Thoracic aorta (tissue), 2 donors: ENCODE measurements at places on chromosomes 13 and 19. TPM values are rescaled to one million over a fixed set of nuclear protein-coding genes. Genes with fewer than 3 reads are reported as not detected.
A peak's percentile ranks its signal among the peaks of the same experiment; 100 is the strongest.

FFAR2 gene
- not detected for total RNA-seq

LYPD5 gene
- 5.9 TPM for total RNA-seq

ADPRHL1 gene
- 11.8 TPM for total RNA-seq

ZNF439 gene
- total RNA-seq = 28.2 TPM

DNA sequence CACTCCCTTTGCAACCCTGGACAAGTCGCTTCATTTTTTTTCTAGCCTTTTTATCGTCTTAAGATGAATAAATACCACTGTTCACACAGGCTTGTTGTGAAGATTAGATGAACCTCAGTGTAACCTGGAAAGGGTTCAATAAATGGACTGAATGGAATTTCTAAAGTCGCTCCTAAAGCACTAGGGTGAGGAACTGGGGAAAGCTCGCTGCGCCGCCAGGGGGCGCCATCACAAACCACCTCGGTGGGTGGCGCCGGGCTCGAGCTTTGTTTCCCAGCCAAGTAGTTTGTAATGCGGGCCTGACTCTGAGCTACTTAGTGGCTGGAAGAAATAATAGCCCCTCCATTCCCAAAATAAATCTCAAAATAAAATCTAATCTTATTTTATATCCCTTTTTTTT lies 2.2 kb upstream of the CEACAM6 start:
- H3K27me3 ChIP-seq = no peaks in the 10 kb centered on the region
- H3K4me1 ChIP-seq = no peaks in the 10 kb centered on the region
- no peak overlapping the region for H3K4me3 ChIP-seq
- no peak for DNase-seq
- H3K36me3 ChIP-seq = no peaks in the 10 kb centered on the region
- H3K27ac ChIP-seq = no peak overlapping the region

DNA sequence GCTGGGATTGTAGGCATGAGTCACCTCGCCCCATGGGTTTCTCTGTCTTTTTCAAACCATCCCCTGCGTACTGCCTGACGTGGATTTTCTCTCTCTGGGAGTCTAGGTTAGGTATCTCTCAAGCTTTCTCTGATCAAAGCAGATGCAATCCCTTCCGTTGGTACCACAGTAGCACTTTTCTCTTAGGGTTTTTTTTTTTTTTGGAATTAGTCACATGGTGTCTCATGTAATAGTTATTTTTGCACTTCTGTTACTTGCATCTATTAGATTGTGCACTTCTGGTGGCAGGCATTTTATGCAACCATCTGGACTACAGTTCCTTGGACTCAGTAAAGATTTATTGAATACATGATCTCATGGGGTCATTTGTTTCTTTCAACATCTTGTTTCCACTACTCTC lies 72.1 kb downstream of the GPC6 start:
- no peaks in the 10 kb centered on the region for H3K27me3 ChIP-seq
- no peak for DNase-seq
- H3K4me1 ChIP-seq = no peaks in the 10 kb centered on the region
- no peak overlapping the region for H3K27ac ChIP-seq
- no peaks in the 10 kb centered on the region for H3K36me3 ChIP-seq

- H3K4me1 ChIP-seq = no peaks in the 10 kb centered on the region
- DNase-seq = no peak
- no peak overlapping the region for H3K4me3 ChIP-seq
These were observed 12.1 kb upstream of the IGFL4 start for GRCh38 chr19:46052896-46053295.

- no peaks in the 10 kb centered on the region for H3K4me1 ChIP-seq
- no peak overlapping the region for H3K27ac ChIP-seq
- DNase-seq = no peak
- no peaks in the 10 kb centered on the region for H3K27me3 ChIP-seq
These were observed 95.0 kb upstream of the STARD13 start for GRCh38 chr13:33380487-33381079.

- no peak for DNase-seq
- no peak overlapping the region for H3K27ac ChIP-seq
- no peaks in the 10 kb centered on the region for H3K36me3 ChIP-seq
- H3K4me3 ChIP-seq = peak overlapping the region; percentile 79
- H3K27me3 ChIP-seq = no peaks in the 10 kb centered on the region
- H3K4me1 ChIP-seq = peaks cover 18% of the 10 kb centered on the region
These were observed 147.2 kb upstream of the ZNF536 start for GRCh38 chr19:30224689-30225606.

- no peak within 1 kb of the TSS for H3K27ac ChIP-seq
- H3K4me1 ChIP-seq = no peaks in the 10 kb centered on the region
- H3K36me3 ChIP-seq = no peaks in the 10 kb centered on the region
These were observed at the start of gene CEACAM19 for GRCh38 chr19:44671400-44671799. Gene CEACAM19, plus strand, starts transcription at chr19:44671482. Its CDS starts 450 bp downstream, at chr19:44671932.

- H3K4me3 ChIP-seq = no peak overlapping the region
- no peaks in the 10 kb centered on the region for H3K27me3 ChIP-seq
- DNase-seq = no peak
These were observed 11.9 kb upstream of the SCN1B start for GRCh38 chr19:35018379-35018778.

DNA sequence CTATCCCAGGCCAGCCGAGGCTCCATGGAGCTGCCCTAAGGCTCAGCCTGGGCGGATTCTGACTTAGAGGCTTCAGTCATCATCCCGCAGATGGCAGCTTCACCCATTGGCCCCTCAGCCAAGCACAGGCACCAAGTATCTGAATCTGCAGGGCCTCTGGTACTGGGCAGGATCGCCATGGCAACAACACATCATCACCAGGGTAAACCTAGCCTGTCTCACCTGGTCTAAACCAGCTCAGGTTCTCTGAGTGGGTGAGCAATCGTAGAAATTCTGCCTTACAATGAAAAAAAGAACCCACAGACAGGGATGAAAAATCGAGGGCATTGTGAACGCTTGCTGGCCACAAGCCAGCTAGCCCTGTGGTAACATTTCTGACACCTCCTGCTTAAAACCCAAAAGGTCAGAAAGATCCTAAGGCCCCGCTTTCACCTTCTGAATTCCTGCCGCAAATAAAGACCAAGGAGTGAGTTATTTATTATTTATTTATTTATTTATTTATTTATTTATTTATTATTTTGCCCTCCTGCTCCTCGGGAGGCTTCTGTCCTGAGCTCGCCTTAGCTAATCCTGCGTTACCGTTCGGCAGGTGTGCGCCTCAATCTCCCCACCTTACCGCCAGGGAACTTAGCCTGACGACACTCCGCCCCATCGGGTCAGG lies 12.0 kb upstream of the CEACAM21 start:
- H3K4me1 ChIP-seq = no peaks in the 10 kb centered on the region
- peak overlapping the region; percentile 54 for H3K4me3 ChIP-seq
- no peaks in the 10 kb centered on the region for H3K27me3 ChIP-seq
- no peaks in the 10 kb centered on the region for H3K36me3 ChIP-seq

DNA sequence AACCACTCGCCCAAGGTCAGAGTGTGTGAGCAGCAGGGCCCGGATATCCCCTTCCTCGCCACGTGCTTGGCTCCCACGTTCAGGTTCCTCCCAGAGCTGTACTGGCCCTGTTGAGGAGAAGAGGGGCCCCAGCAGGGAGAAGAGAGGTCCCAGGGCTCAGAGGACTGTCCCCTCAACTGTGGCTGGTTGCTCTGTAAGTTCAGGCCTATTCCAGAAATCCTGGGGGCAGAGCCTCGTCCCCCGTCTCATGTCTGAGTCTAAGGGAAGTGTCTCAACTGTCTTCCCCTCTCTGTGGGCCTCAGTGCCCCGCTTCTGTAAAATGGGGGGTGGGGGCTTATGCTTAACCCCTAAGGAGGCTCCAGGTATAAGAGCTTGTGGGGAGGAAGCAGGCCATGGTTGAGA lies 3.9 kb downstream of the PPP5C start:
- no peak for DNase-seq
- peak overlapping the region; percentile 93 for H3K27ac ChIP-seq
- peak overlapping the region; percentile 16 for H3K4me3 ChIP-seq
